ENCODE measurements at places on chromosomes 16 and 17.

GRCh38 chr16:56607109-56607618 is 1.2 kb upstream of the MT2A start:
- DNase-seq, result no peak

- no peak for DNase-seq
Measured at GRCh38 chr17:14843086-14843795, 421.9 kb downstream of the PMP22 start.

DNA sequence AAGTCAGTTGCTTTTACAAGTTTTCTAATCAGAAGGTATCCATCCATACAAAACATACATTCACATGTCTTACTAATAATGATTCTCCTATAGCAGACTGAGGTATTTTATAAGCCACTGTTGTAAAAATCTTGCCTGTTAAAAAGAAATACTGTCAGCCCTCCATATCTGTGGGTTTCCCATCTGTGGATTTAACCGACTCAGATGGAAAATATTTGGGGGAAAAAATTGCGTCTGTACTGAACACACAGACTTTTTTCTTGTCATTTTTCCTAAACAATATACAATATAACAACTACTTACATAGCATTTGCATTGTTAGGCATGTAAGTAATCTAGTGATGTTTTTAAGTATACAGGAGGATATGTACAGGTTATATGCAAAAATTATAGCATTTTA is 90.4 kb downstream of the PARN start:
- DNase-seq, result no peak

GRCh38 chr17:4616476-4616875 is 25.0 kb downstream of the ALOX15 start:
- no peak for DNase-seq

DNA sequence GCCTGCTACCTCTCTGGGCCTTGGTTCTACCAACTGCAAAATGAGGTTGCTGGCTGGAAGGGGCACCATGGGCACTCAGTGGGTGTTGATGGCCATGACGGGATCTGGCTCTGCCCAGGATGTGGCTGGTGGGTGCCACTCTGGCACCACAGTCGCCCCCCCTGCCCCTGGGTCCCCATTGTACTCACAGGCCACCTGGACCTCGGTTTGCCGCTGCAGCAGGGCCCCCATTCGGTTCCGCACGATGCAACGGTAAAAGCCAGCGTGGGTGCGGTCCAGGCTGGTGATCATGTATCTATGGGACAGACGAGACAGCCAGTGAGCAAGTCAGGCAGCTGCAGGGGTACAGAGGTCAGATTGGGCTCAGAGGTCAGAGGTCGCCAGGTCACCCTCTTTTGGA is 160.1 kb upstream of the CDC42EP4 start:
- DNase-seq, result no peak

- no peak for DNase-seq
Measured at GRCh38 chr17:45905814-45906213, 11.5 kb downstream of the MAPT start.

DNA sequence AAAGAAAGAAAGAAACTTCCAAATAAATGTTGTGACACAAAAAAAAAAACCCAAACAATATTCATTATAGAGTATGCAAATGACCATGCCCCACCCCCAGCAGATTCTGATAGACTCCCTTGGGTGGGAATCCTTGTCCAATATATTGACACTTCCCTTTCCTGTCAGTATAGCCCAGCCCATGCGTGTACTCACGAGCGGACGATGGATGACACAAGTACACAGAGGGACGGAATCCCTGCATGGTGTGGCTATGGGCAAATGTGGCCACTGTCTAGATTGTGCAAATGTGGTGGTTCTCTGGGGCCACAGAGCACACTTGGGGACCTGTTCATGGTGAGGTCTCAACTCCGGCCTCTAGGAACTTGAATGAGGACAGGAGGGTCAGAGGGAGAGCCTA is 3.1 kb downstream of the RAB37 start:
- no peak for DNase-seq

- DNase-seq, result peak; percentile 45
Measured at GRCh38 chr17:36899250-36900159, 37.8 kb upstream of the LHX1 start.

GRCh38 chr17:43984521-43984920 is 19.9 kb upstream of the NAGS start:
- DNase-seq, result no peak

DNA sequence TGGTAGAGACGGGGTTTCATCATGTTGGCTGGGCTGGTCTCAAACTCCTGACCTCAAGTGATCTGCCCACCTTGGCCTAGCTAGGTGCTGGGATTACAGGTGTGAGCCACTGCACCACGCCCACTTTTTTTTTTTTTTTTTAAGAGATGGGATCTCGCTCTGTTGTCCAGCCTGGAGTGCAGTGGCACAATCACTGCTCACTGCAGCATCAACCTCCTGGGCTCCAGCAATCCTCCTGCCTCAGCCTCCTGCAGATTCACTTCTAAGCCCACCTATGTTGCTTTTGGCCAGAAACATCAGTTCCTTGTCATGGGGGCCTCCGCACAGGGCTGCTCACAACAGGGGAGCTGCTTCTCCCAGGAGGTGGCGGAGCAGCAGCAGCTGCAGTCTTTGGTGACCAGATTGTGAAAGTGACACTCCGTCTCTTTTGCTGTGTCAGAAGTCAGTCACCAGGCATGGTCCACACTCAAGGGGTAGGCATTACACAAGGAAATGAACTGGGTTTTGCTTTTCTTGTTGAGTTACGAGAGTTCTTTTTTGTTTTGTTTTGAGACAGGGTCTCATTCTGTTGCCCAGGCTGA is 4.5 kb upstream of the NME4 start:
- DNase-seq, result no peak

- no peak for DNase-seq
Measured at GRCh38 chr17:63082952-63083351, 116.9 kb downstream of the TANC2 start.

DNA sequence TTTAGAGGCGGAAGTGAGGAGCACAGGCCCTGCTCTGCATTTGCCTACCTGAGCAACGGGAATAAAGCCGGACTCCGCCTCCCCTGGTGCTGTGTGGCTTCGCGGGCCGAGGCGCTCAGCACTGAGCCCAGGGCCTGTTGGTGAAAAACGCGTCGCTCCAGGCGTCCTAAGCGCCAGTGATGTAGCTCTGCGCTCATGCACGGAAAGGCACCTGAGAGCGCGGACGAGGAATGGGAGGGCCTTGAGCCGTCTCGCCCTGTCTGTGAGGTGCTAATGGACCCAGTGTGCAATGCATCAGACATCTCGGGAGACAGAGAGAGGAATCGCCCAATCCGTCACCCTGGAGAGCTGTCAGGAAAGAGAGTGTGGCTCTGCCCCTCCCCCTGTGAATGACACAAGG is 17.2 kb upstream of the ATP2A3 start:
- DNase-seq, result no peak

DNA sequence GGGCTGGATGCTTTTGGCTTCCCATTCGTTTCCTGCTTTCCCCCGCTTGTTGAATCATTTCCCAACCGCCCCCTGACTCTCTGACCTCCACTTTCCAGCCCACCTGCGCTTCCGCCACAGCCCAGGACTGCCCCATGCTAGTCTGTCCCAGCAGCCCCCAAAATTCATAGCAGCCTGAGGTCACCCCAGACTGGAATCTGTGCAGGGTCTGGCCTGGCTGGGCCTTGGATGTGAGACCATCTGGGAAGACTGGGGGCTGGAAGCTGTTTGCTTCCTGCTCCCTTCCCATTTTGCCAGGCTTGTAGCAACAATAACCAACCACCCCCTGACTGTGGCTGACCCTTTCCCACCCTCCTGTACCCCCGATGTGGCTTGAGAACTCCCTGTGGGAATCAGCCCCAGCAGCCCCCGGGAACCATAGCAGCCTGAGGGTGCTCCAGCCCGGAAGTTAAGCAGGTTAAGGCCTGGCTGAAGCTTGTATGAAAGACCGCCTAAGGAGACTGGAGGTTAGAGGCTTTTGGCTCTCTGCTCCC is 2290.8 kb downstream of the TP53TG3F start:
- DNase-seq, result no peak

All from NCI-H446 treated with DMSO at 0.1 percent for 48 hours (cell line).